ENCODE measurements at places on chromosomes 6 and 20.

- DNase-seq, result peak; percentile 13
Measured at GRCh38 chr6:85594197-85594930, 706 bp upstream of the SNX14 start.

GRCh38 chr20:54678253-54678652 lies 202.9 kb downstream of the DOK5 start:
- DNase-seq, result no peak

GRCh38 chr20:38842026-38842425 lies 36.5 kb downstream of the PPP1R16B start:
- no peak for DNase-seq

GRCh38 chr6:159969921-159970320 lies 1.0 kb downstream of the IGF2R start:
- no peak for DNase-seq
